ENCODE measurements at places on chromosomes 13 and 19. TPM values are rescaled to one million over a fixed set of nuclear protein-coding genes. Genes with fewer than 3 reads are reported as not detected.

- peaks cover 28% of the 10 kb centered on the region for H3K4me1 ChIP-seq
- no peaks in the 10 kb centered on the region for H3K27me3 ChIP-seq
- peaks cover 15% of the 10 kb centered on the region for H3K36me3 ChIP-seq
Measured at GRCh38 chr19:2424686-2425621, 2.4 kb downstream of the TIMM13 start.

GRCh38 chr13:79456656-79457365, 24.1 kb upstream of the NDFIP2 start:
- H3K27ac ChIP-seq: no peak overlapping the region
- H3K4me1 ChIP-seq: no peaks in the 10 kb centered on the region
- H3K4me3 ChIP-seq: no peak overlapping the region
- H3K27me3 ChIP-seq: peaks cover 8% of the 10 kb centered on the region

GRCh38 chr19:14704450-14704849, 14.6 kb downstream of the ZNF333 start:
- DNase-seq: no peak
- peaks cover 97% of the 10 kb centered on the region for H3K36me3 ChIP-seq
- no peak overlapping the region for H3K4me3 ChIP-seq
- no peak overlapping the region for H3K27ac ChIP-seq
- no peaks in the 10 kb centered on the region for H3K27me3 ChIP-seq

DNA sequence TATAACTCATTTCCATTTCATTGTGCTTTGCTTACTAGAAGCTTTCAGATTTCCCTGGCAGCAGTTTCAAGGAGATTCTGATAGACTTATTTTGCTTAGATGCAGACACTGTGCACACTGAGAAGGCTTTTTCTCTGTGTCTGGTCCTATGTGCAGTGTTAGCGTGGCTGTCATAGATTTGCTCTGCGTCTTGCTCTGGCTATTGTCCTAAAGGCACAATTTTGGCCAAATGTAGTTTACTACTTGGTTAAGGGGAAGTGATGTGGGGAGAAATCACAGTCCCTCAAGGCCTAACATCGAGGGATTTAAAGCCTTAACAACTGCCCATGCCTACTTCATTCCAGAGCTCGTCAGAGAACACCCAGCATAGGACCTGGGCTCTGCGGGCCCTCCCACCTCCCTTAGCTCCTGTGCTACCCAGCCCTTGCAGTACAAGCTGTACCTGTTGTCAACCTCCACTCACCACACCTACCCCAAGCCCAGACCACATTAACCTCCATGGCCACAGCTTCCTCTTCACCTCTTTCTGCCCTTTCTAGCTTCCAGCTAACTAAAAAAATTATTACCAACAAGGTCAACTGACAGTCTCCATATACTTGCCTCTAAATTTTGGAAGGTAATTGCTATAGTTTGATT, 38.9 kb upstream of the KATNAL1 start:
- no peak overlapping the region for H3K27ac ChIP-seq
- H3K27me3 ChIP-seq: no peaks in the 10 kb centered on the region
- H3K4me3 ChIP-seq: no peak overlapping the region
- no peaks in the 10 kb centered on the region for H3K36me3 ChIP-seq
- peaks cover 20% of the 10 kb centered on the region for H3K4me1 ChIP-seq

DNA sequence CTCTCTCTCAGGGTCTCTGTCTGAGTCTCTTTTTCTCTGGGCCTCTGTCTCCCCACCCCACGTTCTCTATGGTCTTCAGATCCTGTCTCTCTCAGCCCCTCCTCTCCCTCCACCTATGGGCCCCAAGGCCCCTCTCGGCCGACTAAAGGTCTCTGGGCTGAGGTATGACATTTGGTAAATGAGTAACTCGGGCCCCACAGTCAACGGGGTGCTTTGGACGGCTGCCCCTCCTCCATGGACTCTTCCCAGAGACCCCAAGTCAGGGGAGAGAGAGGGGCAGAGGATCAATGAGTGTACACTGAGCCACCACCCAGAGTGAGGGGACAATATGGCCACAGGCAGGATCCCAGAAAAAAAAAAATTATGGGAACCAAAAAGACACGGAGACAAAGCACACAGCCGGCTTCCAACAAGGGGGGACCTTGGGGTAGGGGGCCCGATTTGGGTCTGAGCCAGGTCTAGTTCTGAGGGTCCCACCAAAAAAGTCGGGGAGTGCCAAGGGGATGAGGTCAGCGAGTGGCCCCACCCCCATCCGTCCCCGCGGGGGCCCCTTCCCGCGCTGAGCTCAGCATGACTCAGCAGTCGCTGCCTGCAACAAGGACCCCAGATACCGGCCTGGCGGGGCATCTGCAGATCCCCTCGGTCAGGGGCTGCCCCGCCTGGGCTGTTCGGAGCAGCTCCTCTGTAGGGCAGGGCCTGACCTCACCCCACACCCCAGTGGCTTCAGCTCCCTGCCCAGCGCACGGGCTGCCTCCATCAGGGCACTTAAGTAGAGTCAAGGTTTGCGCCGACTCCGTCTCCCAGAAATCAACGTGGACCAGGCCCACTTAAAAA, 1.5 kb upstream of the FTL start:
- H3K27me3 ChIP-seq: no peaks in the 10 kb centered on the region
- peaks cover 57% of the 10 kb centered on the region for H3K4me1 ChIP-seq
- DNase-seq: no peak

- no peak overlapping the region for H3K4me3 ChIP-seq
- peaks cover 5% of the 10 kb centered on the region for H3K4me1 ChIP-seq
- H3K36me3 ChIP-seq: peaks cover 59% of the 10 kb centered on the region
- no peak for DNase-seq
- H3K27me3 ChIP-seq: no peaks in the 10 kb centered on the region
Measured at GRCh38 chr13:102854675-102855074, 8.8 kb downstream of the ERCC5 start.

DNA sequence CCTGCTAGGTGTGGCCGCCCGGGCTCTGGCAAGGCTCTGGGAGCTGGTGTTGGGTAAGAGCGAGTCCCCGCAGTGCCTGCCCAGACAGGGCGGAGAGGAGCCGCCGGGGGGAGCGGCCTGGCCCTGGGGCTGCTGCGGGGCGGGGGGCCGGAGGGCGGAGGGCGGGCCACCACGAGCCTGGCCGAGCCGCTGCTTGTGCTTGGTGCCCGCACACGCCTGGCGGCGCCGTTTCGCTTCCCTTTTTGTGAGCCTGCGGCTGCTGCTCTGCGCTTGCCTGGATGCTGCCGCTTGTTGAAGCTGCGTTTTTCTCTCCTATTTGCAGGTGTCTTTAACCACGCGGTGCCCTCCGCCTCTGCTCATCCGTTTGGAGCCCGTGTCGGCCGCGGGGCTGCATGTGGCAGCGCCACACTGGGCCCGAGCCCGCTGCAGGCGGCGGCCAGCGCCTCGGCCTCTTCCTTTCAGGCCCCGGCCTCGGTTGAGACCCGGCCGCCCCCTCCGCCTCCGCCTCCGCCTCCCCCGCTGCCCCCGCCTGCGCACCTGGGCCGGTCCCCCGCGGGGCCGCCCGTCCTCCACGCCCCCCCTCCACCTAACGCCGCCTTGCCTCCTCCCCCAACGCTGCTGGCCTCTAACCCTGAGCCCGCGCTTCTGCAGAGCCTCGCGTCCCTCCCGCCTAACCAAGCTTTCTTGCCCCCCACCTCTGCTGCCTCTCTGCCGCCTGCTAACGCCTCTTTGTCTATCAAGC, 8.5 kb downstream of the PLEKHJ1 start:
- peaks cover 100% of the 10 kb centered on the region for H3K36me3 ChIP-seq
- no peak overlapping the region for H3K27ac ChIP-seq
- DNase-seq: no peak
- no peaks in the 10 kb centered on the region for H3K27me3 ChIP-seq

The OR7C1 gene
- 0.06 TPM for total RNA-seq

The C19orf85 gene
- not detected for total RNA-seq
